Activated T-cell treated with anti-CD3 and anti-CD28 coated beads, Interleukin-2, amount 50 U/mL, for 72 hours (primary cell): ENCODE measurements at places on chromosomes 4 and X. TPM values are rescaled to one million over a fixed set of nuclear protein-coding genes. Genes with fewer than 3 reads are reported as not detected.

ATP8A1 gene
- total RNA-seq, result 51.7 TPM

ALB gene
- not detected for total RNA-seq

CT45A5 gene
- not detected for total RNA-seq

RBM47 gene
- 10.9 TPM for total RNA-seq

SGCB gene
- 18.8 TPM for total RNA-seq

TLR8 gene
- total RNA-seq, result not detected

RASGEF1B gene
- 8.6 TPM for total RNA-seq

RLIM gene
- 35.0 TPM for total RNA-seq

ATP2B3 gene
- not detected for total RNA-seq

GRCh38 chr4:169154121-169154520, 116.6 kb downstream of the SH3RF1 start:
- no peak overlapping the region for H3K4me3 ChIP-seq
- no peaks in the 10 kb centered on the region for H3K27me3 ChIP-seq
- H3K27ac ChIP-seq, result no peak overlapping the region
- H3K36me3 ChIP-seq, result no peaks in the 10 kb centered on the region
- no peak for DNase-seq
- no peaks in the 10 kb centered on the region for H3K4me1 ChIP-seq

DNA sequence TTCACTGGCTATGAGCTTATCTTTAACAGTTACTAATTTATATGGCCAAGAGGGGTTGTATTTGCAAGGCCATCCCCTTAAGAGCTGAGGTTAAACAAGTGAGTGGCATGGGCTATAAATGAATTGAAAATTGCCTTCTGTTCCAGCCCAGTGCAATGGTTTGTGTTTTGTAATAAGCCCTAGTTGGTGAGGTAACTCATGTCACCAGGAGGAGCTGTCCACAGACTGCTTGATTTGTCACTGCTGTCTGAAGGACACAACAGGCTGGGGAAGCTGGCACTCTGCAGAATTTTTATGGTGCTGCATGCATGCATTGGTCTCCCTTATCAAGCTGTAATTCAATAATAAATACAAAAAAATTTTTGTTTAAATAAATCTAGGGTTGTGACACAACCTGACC, 223.8 kb downstream of the IL1RAPL2 start:
- no peaks in the 10 kb centered on the region for H3K36me3 ChIP-seq
- H3K27ac ChIP-seq, result no peak overlapping the region
- H3K4me1 ChIP-seq, result no peaks in the 10 kb centered on the region
- H3K4me3 ChIP-seq, result no peak overlapping the region

DNA sequence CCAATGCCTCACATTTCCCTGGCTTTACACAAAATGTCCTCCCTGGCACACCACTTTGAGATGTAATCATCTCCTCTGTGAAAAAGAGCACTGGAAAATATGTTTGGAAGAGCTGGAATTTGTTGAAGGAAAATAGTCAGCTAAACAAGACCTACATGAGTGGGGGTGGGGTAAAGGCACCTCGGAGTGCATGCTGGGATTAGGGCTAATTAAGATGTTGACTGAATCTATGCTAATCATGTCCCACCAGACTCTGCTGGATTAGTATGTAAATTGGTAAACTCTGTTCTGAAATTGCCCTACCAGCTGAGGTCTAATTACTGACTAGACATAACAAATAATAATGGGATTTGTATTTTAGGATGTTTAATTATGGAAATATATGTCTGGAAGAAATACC, 46.8 kb upstream of the MID1 start:
- no peaks in the 10 kb centered on the region for H3K27me3 ChIP-seq
- H3K4me1 ChIP-seq, result no peaks in the 10 kb centered on the region
- no peak overlapping the region for H3K27ac ChIP-seq
- no peak for DNase-seq
- no peak overlapping the region for H3K4me3 ChIP-seq

DNA sequence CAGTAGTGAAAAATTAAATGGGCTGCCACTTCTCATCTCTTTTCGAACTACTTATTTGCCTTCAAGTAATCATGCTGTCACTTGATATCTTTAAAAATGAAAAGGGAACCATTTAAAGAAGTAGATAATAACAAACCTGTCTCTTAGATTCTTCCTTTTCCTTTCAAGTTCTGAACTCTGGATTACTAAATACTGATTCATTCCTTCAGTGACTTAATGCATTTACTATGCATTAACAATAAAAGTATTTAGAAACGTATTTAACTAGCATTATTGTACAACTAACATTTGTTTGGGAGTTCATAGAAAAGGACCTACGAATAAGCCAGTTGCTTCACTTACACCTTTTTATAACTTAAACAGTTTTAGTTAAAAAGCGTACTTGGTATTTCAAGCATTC, 61.1 kb upstream of the RAB33B start:
- no peaks in the 10 kb centered on the region for H3K27me3 ChIP-seq
- H3K4me3 ChIP-seq, result no peak overlapping the region
- peak overlapping the region; percentile 59 for H3K27ac ChIP-seq
- H3K4me1 ChIP-seq, result no peaks in the 10 kb centered on the region
- no peak for DNase-seq

- DNase-seq, result no peak
- H3K36me3 ChIP-seq, result peaks cover 3% of the 10 kb centered on the region
- H3K4me1 ChIP-seq, result no peaks in the 10 kb centered on the region
- no peak overlapping the region for H3K4me3 ChIP-seq
- peaks cover 28% of the 10 kb centered on the region for H3K27me3 ChIP-seq
Measured at GRCh38 chr4:41181037-41181436, 33.3 kb downstream of the APBB2 start.

DNA sequence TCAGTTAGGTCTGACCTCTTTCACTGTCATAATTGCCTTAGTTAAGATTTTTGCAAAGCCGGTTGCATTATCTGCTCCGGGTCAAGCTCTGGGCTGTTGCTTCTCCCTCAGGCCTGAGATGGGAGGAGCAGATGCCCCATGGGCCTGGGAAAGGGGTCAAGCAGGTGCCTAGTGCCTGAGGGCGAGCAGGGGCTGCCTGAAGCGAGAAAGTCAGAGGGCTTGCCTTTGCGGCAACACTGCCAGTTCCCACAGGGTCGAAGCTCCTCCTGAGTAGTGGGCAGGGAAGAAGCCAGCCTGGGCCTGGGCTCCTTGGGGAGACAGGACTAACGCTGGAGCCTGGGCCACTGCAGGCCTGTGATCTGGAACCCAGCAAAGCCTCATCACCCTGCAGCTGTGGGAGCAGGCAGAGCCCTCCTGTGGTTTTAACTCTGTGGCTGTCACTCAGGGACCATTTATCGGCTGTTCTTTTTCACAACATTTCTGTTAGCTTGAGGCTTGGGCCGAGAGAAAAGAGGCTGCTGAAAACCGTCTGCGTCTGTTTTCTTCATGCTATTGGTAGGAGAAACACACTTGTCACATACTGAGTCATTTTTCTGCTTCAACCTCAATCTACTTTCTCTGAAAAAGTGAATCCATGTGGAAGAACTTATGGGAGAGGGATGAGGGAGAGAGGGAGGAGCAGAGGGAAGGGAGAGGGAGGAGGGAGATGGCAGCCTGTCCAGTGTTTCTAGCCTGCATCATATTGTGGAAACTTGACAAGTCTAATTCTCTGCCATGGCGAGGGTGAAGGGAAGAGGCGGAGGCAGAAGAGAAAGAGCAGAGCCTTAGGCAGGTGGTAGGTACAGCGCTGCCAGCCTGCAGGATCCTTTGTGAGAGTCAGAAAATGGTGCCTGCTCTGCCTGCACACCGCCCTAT, 68.4 kb downstream of the RHOH start:
- DNase-seq, result peak; percentile 38
- peaks cover 65% of the 10 kb centered on the region for H3K4me1 ChIP-seq
- no peaks in the 10 kb centered on the region for H3K27me3 ChIP-seq
- peaks cover 4% of the 10 kb centered on the region for H3K36me3 ChIP-seq
- H3K4me3 ChIP-seq, result peak overlapping the region; percentile 73

- peaks cover 23% of the 10 kb centered on the region for H3K4me1 ChIP-seq
- no peak for DNase-seq
- no peaks in the 10 kb centered on the region for H3K27me3 ChIP-seq
- H3K4me3 ChIP-seq, result no peak overlapping the region
- H3K36me3 ChIP-seq, result peaks cover 8% of the 10 kb centered on the region
- H3K27ac ChIP-seq, result no peak overlapping the region
Measured at GRCh38 chr4:77073981-77074380, 1.8 kb downstream of the CCNI start.

DNA sequence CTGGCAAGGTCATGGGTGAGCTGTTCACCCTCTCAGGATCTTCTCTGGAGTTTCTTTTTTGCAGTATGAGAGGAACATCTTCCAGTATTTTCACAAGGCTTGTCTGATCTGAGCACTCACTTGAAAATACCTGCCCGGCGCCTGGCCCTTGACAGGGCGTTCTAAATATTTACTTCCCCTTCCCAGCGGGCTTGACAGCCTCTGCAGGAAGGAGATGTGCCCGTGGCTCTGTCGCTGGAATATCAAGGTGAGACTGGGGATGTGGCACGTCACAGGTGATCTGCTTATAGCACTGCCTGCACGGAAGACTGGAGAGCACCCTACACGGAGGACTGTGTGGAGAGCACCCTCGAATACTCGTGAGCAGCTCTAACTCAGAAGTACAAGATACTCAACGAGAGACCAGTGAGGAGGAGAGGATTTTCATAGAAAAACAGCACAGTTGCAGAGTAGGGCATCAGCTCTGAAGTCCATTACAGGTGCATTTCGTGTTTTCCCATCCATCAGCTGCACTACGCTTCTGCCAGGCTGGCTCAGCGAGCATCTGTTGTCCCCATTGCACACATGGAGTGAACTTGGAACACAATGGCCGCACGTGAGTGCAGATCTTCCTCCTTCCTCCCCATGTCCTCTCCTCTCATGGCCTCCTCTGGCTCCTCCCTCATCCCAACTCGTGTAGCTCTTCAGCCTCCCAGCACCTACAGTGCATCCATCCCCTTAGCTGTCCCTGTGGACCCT, 32.1 kb downstream of the ZBTB49 start:
- H3K27me3 ChIP-seq, result no peaks in the 10 kb centered on the region
- no peak for DNase-seq
- H3K36me3 ChIP-seq, result no peaks in the 10 kb centered on the region
- no peak overlapping the region for H3K4me3 ChIP-seq
- H3K4me1 ChIP-seq, result no peaks in the 10 kb centered on the region
- no peak overlapping the region for H3K27ac ChIP-seq

GRCh38 chr4:104758574-104758973, 263.9 kb upstream of the CXXC4 start:
- no peaks in the 10 kb centered on the region for H3K4me1 ChIP-seq
- H3K27ac ChIP-seq, result no peak overlapping the region

DNA sequence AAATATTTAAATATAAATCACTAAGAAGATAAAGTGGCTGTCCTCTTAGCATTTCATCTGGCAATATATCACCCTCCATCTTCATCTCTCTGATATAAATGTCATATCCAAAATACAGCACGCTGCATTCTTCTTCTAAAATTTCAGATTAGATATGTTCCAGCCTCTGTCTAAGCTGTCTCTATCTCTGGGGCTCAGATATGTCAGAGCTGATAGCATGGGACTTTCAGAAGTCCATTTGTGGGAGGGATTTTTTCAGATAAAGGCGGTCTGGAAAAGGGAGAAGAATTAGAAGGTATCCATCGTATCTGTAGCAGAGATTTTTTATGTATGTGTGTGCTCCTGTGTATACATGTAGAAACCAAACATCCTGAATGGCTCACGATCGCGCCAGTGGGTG, 25.0 kb upstream of the CD38 start:
- H3K27me3 ChIP-seq, result no peaks in the 10 kb centered on the region
- H3K36me3 ChIP-seq, result peaks cover 3% of the 10 kb centered on the region
- no peak for DNase-seq
- no peak overlapping the region for H3K4me3 ChIP-seq

- no peak overlapping the region for H3K27ac ChIP-seq
- H3K4me3 ChIP-seq, result no peak overlapping the region
- no peak for DNase-seq
- peaks cover 1% of the 10 kb centered on the region for H3K36me3 ChIP-seq
- no peaks in the 10 kb centered on the region for H3K4me1 ChIP-seq
Measured at GRCh38 chr4:180456928-180457327, 1786.3 kb upstream of the TENM3 start.

GRCh38 chr4:100246697-100247096, 56.4 kb upstream of the DDIT4L start:
- H3K4me1 ChIP-seq, result no peaks in the 10 kb centered on the region
- no peak for DNase-seq
- peaks cover 6% of the 10 kb centered on the region for H3K27me3 ChIP-seq

GRCh38 chr4:56127716-56128115, 179.0 kb downstream of the CEP135 start:
- DNase-seq, result no peak
- H3K4me1 ChIP-seq, result no peaks in the 10 kb centered on the region

DNA sequence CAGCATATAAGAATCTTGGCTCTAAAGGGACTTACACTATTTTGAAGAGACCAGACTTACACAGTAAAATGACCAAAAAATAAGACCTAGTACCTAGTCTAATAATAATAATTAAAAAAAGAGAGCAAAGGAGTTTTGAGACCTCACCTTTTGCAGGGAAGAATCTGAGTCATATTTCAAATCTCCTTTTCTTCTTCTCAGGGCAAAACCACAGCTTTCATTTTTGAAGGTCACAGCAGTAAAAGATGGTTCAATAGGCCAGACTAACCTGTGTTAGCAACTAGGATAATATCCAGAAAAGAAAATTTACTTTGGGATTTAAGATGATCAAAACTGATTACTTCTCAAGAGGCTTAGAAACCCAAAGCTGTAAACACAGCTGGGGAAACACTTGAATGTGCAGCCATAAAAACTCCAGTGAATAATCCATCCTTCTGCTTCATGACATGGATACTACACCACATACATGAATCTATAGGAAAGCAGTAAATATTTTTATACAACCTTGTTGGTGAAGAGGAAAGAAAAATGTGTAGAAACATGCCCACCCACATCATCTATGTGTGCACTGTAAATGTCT, 25.9 kb upstream of the LNX1 start:
- no peaks in the 10 kb centered on the region for H3K36me3 ChIP-seq
- H3K4me3 ChIP-seq, result no peak overlapping the region
- H3K27me3 ChIP-seq, result peaks cover 5% of the 10 kb centered on the region
- H3K27ac ChIP-seq, result no peak overlapping the region

- no peaks in the 10 kb centered on the region for H3K36me3 ChIP-seq
- no peak overlapping the region for H3K27ac ChIP-seq
- H3K4me3 ChIP-seq, result peak overlapping the region; percentile 57
- DNase-seq, result peak; percentile 74
- H3K4me1 ChIP-seq, result peaks cover 24% of the 10 kb centered on the region
Measured at GRCh38 chr4:139734875-139735380, 69.3 kb downstream of the MGST2 start.

DNA sequence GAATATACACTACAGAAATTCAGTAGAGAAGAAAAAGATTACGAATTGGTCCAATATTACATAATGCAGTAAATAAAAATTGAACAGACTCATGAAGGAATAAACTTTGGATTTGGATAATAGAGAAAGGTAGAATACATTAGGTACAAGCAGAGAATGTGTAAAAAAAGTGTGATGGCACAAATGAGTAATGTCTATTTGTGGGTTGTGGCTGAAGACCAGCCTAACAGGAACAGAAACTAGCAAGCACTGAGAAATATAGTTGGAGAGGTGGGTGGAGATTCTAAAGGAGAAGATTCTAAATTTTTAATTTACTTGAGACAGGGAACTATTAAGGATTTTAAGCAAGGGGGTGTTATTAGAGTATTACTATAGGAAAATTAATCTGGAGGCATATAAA, 15.2 kb upstream of the CLOCK start:
- DNase-seq, result no peak
- peaks cover 5% of the 10 kb centered on the region for H3K36me3 ChIP-seq
- peaks cover 18% of the 10 kb centered on the region for H3K27me3 ChIP-seq
